KBM-7 (cell line): ENCODE measurements at places on chromosomes 7 and 10.

GRCh38 chr10:4685904-4686643, 139.9 kb upstream of the AKR1E2 start:
- no peak for DNase-seq

DNA sequence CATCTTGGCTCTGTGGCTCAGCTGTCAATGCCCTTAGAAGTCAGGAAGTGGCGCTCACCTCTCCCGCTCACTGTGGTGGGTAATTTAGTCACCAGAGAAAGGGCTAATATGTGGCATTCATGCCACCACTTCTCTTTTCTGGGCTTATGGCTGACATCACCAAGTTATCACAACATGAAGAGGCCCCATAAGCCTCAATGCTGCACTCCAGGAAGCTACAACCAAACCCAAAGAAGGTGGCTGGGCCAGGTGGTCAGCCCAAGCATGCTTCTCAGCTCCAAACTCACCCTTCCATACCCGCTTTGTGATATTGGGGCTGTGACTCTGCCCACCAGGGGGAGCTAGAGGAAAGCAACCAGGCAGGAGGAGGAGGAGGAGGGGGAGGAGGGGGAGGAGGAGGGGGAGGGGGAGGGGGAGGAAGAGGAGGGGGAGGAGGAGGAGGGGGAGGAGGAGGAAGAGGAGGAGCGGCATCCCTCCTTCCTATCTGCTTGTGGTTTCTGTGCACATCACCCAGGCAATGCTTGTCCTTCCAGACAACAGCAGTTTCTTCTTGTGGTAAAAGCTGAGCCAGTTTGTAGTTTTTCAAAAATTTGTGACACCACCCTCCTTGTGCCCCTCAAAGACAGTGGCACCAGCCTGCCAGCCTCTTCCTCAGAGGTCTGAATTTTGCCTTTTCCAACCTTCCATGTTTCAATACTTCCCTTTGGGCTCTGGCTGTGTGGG, 42.1 kb downstream of the CYP26A1 start:
- DNase-seq = peak; percentile 87

- no peak for DNase-seq
Measured at GRCh38 chr10:129497013-129497412, 30.0 kb downstream of the MGMT start.

GRCh38 chr7:115952832-115953231, 77.7 kb downstream of the TFEC start:
- no peak for DNase-seq

- no peak for DNase-seq
Measured at GRCh38 chr10:60890811-60891210, 53.2 kb downstream of the RHOBTB1 start.

GRCh38 chr10:1232164-1232911, 176.2 kb downstream of the WDR37 start:
- DNase-seq = no peak

DNA sequence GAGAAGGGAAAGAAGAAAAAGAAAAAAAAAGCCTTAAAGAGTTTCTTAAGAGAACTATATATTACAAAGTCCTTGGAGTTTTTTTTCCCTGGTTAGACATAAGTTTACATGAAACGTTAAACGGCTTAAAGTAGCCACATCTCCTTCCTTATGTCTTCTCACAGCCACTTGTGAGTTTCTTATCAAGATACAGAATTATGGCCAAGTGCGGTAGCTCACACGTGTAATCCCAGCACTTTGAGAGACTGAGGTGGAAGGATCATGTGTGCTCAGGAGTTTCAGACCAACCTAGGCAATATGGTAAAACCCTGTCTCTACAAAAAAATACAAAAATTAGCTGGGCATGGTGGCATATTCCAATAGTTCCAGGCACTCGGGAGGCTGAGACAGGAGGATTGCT, 54.3 kb downstream of the IKZF1 start:
- DNase-seq = no peak

DNA sequence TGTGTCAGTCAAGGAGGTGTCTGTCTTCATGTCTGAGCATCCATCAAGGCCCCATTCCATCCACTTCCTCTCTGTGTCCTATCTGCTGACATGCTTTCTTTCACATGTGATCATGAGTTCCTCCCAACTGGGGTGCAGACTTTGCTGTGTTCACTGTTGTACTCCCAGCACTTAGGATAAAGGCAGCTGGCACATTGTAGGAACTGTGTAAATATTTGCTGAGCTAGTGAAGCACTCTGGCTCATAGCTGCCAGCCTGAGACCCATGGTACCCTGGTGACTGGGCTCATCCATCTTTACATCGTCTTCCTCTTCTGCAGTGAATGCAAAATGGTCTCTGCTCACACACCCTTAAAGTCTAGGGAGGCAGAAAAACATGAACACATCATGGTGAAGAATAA, 242.2 kb upstream of the IGFBP3 start:
- no peak for DNase-seq

DNA sequence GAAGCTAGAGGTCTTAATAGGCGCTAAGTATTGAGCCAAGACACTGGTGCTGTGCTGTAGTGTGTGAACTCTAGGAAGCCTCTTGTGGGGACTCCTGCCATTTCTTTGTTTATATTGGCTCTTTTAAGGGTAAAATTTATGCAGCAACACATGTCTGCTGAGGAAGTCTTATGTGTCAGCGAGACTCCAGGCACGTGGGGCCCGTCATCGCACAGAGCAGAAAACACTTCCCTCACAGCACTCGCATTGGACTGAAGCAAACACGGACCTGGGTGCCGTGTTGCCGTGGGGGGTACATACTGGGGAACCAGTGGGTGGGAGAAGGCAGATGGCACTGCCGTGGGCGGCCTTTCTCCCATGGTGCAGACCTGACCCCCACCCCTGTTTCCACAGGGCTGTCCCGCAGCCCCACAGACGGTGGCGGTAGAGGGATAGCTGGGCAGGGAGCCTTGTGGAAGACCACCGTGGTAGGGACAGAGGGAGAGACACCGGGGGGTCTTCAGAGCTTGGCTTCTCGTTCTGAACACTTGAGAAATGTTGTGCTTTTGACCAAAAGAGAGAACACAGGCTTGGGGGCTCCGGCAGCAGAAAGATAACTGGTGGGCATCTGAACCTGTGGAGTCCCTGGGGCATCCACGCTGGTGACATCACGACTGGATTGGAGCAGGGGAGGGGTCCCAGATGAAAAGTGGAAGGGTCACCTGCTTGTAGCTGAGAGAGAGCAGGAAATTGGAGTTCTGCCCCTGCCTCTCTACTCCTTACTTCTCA, 284.7 kb upstream of the SHH start:
- no peak for DNase-seq

- DNase-seq = no peak
Measured at GRCh38 chr7:18997477-18998150, 119.8 kb downstream of the TWIST1 start.

DNA sequence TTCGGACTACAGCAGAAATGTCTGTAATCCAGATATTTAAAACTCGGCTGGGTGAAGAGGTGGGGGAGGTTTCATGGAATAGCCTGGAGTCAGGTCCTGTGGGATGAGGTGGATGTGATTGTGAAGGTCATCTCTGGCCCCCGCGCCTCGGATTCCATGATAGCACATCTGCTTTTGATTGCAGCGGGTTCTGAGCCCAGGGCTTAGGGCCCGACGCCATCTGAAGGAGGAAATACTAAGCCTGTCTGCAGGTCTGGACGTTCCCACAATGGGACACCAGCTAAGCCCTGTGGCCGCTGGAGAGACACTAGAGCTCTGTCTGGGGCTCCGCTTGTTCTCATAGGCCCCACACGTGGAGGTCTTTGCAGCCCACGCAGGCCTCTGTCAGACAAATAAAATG, 328.7 kb downstream of the CXCL12 start:
- DNase-seq = no peak

GRCh38 chr7:44733708-44734481, 14.8 kb upstream of the ZMIZ2 start:
- no peak for DNase-seq

- DNase-seq = no peak
Measured at GRCh38 chr7:104926601-104927041, 87.4 kb upstream of the KMT2E start.

GRCh38 chr10:67319976-67320375, 376.0 kb downstream of the CTNNA3 start:
- no peak for DNase-seq

- no peak for DNase-seq
Measured at GRCh38 chr10:28925121-28925663, 247.9 kb downstream of the BAMBI start.
